ENCODE measurements at places on chromosomes 1 and 21.

- DNase-seq: no peak
Observed at GRCh38 chr1:6975331-6976043, 190.2 kb downstream of the CAMTA1 start.

GRCh38 chr1:180188091-180188506 is 33.4 kb downstream of the QSOX1 start:
- DNase-seq: peak; percentile 29

DNA sequence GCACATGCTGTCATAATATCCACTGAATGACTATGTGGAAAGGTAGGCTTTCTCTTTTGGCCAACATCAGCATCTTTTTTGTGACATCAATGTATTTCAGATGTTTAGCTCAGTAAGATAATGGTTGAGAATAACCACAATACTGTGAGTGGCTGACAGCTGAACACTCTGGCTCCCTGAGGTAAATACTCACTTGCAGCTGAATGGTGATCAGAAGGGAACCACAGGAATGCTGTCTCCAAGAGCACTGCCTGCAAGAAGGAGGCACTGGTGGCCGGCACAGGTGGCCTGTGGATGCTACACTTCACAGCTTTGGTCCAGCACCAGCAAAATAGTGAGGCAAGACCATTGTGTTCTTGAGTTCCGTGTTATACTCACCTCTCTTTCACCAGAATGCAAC is 118.7 kb upstream of the PPM1J start:
- DNase-seq: no peak

GRCh38 chr1:12513181-12513580 is 104.8 kb downstream of the DHRS3 start:
- DNase-seq: no peak

- no peak for DNase-seq
Observed at GRCh38 chr1:216034506-216034905, 388.7 kb downstream of the USH2A start.

DNA sequence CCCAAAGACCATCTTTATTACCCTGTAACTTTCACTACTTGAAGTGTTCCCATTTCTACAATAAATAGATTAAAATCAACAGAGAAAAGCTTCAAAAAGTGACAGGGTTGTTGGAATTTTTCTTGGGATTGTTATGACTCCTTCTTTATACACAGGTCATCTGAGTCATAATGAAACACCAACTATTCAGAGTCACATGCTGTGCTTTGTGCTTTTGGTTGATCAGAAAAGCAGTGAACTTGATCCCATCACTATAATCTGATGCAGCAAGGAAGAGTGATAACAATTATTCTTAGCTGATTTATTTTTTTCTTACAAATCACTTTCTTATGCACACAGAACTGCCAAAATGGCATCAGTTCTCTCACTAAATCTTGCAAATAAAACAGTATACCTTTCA is 422.9 kb downstream of the PTBP2 start:
- DNase-seq: no peak

- no peak for DNase-seq
Observed at GRCh38 chr1:2334883-2335534, 56.3 kb downstream of the MORN1 start.

DNA sequence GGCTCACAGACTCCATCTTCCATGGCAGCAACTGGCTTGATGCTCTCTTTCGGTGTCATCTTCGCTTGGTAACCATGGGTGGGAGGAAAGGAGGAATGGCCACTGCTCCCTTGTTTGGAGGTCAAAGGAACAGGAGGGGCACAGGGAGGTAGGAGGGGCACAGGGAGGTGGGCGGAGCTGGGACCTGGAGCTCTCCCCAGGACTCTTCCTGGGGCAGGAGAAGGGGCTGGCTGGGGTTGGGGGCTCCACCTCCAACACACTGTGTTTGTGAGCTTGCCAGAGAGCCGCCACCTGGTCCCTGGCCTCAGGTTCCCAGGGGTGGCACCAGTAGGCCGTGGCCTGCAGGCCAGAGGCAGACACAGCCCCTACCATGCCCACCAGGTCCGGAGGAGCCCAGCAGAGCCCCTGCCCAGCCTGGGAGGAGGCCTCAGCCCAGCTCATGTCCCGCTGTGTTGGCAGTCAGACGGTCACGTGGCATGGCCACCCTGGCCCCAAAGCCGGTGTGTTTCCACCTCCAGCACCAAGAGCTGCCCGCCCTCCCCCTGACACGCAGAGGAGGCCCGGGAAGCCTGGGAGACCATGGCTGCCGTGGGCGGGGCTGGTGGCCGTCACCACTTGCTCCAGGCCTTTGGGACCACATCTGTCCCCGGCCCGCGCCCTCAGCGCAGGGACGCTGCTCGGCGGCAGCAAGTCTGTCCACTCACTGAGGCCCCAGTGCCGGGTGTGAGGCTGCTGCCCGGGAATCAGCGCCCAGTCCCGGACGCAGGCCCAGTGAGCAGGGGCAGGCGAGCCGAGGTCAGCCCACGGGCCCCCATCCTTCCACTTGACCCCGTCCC is 73.9 kb downstream of the MORN1 start:
- no peak for DNase-seq

GRCh38 chr1:230342019-230342418 is 84.1 kb downstream of the PGBD5 start:
- no peak for DNase-seq

GRCh38 chr1:93549131-93549530 is 101.2 kb downstream of the FNBP1L start:
- DNase-seq: no peak

GRCh38 chr21:33394260-33394659 is 9.0 kb upstream of the IFNGR2 start:
- no peak for DNase-seq

GRCh38 chr1:93692983-93693591 is 11.4 kb upstream of the BCAR3 start:
- DNase-seq: peak; percentile 74

DNA sequence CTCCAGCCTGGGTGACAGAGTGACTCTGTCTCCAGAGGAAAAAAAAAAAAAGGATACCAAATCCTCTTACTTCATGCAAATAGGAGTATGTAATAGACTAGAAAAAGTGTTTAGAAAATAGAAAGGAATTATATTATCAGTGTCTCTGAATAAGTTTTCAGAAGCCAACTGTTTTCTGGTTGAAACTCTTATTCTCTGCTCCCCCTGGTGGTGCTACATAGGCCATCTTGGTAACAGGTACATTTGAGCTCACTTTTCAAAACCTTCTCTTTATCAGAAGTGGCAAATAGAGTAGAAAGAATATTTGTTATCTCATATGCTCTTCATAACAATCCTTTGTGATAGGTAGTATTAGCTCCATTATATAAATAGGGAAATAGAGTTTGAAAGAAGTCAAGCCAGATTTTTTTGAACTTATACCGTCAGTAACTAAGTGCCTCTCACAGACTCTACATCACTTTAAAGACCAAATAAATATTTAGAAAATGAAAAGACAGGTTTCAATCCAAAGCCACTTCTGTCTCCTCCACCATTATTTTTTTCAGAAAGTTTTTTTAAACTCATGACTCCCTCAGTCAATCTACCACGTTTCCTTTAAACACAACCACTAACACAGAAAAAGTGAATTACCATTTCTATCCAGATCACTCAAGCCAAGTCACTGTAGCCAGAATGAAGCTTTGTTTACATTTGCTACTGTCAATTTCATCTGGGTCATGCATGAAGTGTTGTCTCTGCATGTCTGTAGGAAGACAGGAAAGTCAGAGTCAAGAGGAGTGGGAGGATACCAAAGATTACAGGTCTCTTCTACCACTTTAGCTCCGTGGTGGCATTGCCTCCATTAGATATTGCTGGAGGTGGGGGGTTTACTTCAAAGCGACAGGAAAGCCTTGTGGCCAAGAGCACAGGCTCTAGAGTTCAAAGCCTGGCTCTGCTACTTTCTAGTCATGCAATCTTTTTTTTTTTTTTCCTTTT is 45.6 kb downstream of the IL23R start:
- DNase-seq: peak; percentile 62

- DNase-seq: no peak
Observed at GRCh38 chr21:41067709-41068108, 100.3 kb upstream of the BACE2 start.

- DNase-seq: no peak
Observed at GRCh38 chr21:45253180-45253579, 34.5 kb downstream of the POFUT2 start.

DNA sequence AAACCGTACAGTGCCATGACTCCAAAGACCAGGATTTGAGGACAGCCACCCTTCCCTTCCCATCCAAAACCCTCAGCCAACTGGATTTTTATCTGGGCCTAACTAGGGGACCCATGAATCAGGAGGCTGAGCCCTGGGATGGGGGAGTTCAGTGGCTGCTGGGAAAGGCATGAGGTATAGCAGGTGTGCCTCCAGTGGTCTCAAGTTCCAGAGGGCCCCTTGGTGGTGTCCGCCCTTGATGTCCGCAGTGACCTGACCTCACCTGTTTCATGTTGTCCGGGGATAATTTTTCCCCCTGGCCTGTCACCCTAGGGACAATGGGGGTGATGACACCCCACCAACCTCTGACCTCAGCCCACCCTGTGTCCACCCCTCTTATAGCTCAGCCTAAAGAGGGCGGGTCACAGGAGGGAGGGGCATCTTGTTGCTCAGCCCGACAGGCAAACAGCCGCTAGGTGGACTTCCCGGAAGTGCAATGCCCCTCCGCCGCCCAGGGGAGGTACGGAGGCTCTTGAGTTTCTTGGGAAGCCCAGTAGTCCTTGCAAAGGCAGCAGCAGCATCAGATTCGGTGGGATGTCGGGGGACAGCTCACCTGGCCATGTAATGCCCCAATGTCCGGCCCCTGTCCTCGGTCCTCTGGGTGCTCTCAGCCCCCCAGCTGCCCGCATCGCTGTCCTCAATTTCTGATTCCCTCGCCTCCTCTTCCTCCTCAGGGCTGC is 13.8 kb upstream of the IL22RA1 start:
- no peak for DNase-seq

- no peak for DNase-seq
Observed at GRCh38 chr21:27425172-27425571, 458.3 kb upstream of the ADAMTS5 start.

DNA sequence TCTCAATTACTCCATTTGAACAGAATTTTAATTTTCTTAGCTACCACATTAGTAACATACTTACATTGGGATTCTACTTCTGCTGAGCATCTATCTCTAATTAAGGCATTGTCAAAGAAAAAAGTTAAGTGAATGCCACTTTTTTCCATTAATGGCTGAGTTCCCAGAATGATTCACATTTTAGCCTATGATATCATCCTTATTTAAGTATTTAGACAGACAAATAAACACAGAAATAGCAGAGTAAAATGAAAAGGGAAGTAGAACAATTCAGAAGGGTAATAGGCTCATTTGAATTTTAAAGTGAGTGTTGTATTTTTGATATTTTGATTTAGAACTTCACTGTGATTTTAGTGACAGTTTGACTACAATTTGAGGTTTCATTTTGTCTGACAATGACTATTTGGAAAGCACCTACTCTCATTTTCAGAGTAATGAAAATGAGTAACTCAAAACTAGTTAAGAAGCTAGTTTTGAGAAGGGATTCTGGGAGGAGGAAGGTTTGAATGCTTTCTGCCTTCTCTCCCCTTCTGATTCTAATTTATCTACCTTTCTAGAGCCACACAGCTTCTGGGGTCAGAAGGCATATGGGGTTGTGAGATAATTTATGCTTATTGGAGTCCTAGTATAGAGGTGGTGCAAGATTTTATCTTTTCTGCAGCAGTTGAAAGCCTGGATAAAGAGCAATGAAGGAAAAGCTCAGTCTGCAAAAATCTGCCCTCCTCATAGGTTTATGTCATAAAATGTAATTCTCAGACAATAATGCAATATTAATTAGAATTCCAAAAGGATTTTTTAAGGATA is 15.5 kb downstream of the LYPLAL1 start:
- DNase-seq: no peak

- DNase-seq: peak; percentile 48
Observed at GRCh38 chr1:172699695-172700227, 40.9 kb downstream of the FASLG start.

DNA sequence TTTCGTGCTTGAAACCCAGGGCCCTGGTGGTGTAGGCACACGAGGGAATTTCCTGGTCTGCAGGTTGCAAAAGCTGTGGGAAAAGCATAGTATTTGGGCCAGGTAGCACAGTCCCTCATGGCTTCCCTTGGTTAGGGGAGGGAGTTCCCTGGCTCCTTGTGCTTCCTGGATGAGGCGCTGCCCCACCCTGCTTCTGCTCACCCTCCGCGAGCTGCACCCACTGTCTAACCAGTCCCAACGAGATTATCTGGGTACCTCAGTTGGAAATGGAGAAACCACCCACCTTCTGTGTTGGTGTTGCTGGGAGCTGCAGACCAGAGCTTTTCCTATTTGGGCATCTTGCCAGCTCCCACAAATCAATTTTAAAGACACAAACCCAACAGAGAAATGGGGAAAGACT is 183.0 kb downstream of the PHTF1 start:
- DNase-seq: no peak

DNA sequence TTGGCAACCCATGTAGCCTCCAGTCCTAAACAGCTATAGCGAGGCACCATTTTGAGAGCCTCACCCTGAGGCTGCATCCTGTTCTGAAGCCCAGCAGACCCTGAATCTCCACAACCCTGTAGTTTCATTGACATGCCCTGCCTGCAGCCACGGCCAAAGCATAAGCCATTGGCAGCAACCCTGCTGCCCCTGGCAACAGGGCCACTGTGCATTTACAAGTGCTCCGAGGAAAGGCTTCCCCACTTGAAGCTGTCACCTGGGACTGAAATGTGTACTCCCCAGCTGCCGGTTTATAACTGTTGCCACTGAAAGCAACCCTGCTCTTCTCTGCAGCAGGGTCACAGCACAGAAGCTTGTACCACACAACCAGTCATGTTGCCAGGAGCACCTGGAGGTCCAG is 124.2 kb upstream of the OLFM3 start:
- DNase-seq: no peak

- no peak for DNase-seq
Observed at GRCh38 chr1:215824245-215824644, 257.1 kb downstream of the KCTD3 start.
